Breast epithelium (tissue), 4 donors: ENCODE measurements at places on chromosomes 3 and 15.

- DNase-seq, result no peak
Observed at GRCh38 chr3:52848617-52849016, 13.8 kb upstream of the MUSTN1 start.

DNA sequence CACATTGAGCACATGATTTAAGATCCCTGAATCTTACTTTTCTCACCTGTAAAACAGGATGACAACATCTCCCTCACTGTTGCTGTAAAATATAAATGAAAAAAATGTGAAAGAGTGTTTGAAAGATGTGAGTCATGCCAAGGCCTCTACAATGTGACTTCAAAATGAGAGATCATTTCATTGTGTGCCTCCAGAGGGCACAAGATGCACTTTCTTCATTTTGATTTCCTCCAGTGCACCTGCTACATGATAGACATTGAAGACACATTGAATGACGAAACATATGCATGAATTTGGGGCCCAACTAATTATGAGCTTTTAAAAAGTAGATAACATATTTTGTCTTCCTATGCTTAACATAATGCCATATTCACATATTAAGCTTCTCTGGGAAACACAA lies 170.3 kb downstream of the MOBP start:
- no peak for DNase-seq

GRCh38 chr15:67462875-67463274 lies 58.1 kb upstream of the C15orf61 start:
- no peak for DNase-seq

GRCh38 chr3:17039594-17039993 lies 154.8 kb downstream of the PLCL2 start:
- no peak for DNase-seq

- no peak for DNase-seq
Observed at GRCh38 chr3:197024881-197025735, 4.5 kb downstream of the MELTF start.
